ENCODE measurements at places on chromosomes 6 and 20. TPM values are rescaled to one million over a fixed set of nuclear protein-coding genes. Genes with fewer than 3 reads are reported as not detected.

DNA sequence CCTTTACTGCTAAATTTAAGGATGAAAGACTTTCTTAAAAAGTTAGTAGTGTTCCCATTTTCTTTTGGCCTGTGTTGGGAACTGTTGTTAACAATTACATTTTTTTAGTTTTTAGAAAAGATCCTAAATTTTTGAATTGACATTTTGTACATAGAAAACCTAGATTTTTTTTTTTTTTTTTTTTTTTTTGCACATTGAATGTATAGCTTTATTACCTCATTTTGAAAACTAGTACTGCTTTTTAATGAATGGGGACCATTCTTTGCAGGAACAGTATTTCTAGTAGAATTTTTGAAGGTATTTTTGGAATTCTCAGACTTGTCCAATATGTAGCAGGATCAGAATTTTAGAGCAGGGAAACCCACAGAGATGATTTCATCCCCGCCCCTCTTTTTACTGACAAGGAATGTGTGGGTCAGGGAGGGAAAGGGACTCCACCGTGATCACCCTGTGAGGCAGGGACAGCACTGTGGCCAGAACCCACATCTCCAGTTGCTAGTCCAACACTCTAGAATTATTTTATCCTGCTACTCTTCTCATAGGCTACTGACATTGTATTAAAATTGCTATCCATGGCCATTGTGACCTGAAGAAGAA is 154.4 kb upstream of the SUPT3H start:
- H3K27me3 ChIP-seq: no peaks in the 10 kb centered on the region
- H3K4me1 ChIP-seq: no peaks in the 10 kb centered on the region
- H3K4me3 ChIP-seq: no peak overlapping the region
- H3K27ac ChIP-seq: no peak overlapping the region
- DNase-seq: no peak
- H3K36me3 ChIP-seq: no peaks in the 10 kb centered on the region

DNA sequence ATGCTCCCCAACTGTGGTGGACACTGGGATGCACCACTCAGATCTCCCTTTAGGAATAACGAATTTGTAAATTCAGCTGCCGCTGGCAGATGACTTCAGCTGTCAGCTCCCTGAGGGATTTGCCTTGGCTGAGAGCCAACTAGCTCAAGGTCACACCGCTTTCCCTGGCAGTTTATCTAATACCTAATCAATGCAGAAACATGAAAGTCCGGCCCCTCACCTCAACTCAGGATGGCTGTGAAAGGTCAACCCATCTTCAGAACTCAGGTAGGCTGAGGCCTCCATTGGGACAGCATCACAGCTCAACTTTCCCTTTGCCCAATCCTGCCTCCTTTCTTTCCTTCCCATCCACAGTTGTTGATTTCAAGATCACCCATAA is 22.8 kb upstream of the SCGN start:
- DNase-seq: no peak
- no peaks in the 10 kb centered on the region for H3K4me1 ChIP-seq
- no peaks in the 10 kb centered on the region for H3K36me3 ChIP-seq
- no peak overlapping the region for H3K27ac ChIP-seq
- no peak overlapping the region for H3K4me3 ChIP-seq

The FERMT1 gene
- not detected for total RNA-seq

- no peak overlapping the region for H3K27ac ChIP-seq
- H3K36me3 ChIP-seq: no peaks in the 10 kb centered on the region
- DNase-seq: no peak
- H3K27me3 ChIP-seq: peaks cover 2% of the 10 kb centered on the region
Measured at GRCh38 chr6:161439093-161439492, 165.2 kb upstream of the AGPAT4 start.

DNA sequence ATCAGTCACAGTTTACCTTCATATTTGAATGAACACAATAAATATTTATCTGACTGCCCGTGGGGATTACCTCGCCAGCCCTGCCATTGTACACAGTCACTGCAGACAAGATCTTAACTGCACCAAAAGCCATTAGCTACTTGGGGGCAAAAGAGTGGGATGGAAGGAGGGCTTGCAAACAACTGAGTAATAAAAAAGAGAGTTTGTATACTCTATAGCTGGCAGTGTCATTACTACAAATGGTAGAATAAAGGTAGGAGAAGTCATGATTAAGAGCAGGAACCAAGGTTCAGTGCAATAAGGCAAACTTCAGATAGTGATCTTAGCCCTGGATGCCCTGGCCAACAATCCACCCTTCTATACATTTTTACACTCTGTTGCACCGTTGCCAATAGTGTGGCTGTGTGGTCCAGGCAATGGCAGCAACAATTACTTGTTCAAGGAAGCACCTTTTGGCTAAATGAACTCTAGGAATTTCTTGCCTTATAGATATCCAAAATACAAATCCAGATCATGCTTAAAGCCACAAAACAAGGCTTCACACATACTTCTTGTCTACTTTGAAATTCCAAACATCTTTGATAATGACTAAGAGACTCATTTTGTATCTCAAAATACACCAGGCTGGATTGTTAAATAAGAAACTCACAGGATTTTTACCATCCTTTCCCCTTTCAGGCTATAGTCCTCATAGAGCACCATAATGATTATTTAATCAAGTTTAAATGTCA is 955.4 kb upstream of the ADGRB3 start:
- H3K36me3 ChIP-seq: no peaks in the 10 kb centered on the region
- H3K4me1 ChIP-seq: no peaks in the 10 kb centered on the region
- no peak overlapping the region for H3K4me3 ChIP-seq
- H3K27me3 ChIP-seq: no peaks in the 10 kb centered on the region
- H3K27ac ChIP-seq: no peak overlapping the region

The PSORS1C1 gene
- total RNA-seq: not detected

DNA sequence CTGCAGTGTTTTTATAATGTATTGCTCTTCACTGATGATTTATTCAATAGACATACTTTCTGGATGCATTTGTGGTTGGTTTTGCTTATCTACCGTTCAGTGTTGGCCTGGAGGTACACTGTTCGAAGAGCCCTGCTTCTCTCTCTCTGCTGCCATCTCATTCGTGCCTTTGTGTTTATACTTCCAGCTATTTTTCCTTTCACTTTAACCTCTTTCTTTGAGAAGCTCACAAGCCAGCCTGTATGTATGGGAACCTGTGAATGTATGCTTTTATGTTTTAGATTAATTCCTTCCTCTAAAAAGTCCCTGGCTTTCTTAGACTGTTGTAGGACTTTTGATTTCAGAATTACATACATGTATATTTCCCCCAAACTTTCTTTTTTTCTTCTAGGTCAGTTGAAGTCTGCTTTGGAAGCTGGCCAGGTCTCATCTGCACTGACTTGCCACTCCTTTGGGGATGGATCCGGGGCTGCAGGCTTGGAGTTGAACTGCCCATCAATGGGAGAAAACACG is 83.0 kb downstream of the SCAND1 start:
- no peak overlapping the region for H3K27ac ChIP-seq
- no peak for DNase-seq
- no peak overlapping the region for H3K4me3 ChIP-seq
- no peaks in the 10 kb centered on the region for H3K4me1 ChIP-seq
- H3K27me3 ChIP-seq: no peaks in the 10 kb centered on the region

GRCh38 chr6:122878796-122879195 is 89.7 kb downstream of the SMPDL3A start:
- no peak for DNase-seq
- H3K4me1 ChIP-seq: no peaks in the 10 kb centered on the region
- no peak overlapping the region for H3K27ac ChIP-seq
- H3K4me3 ChIP-seq: no peak overlapping the region
- no peaks in the 10 kb centered on the region for H3K36me3 ChIP-seq

DNA sequence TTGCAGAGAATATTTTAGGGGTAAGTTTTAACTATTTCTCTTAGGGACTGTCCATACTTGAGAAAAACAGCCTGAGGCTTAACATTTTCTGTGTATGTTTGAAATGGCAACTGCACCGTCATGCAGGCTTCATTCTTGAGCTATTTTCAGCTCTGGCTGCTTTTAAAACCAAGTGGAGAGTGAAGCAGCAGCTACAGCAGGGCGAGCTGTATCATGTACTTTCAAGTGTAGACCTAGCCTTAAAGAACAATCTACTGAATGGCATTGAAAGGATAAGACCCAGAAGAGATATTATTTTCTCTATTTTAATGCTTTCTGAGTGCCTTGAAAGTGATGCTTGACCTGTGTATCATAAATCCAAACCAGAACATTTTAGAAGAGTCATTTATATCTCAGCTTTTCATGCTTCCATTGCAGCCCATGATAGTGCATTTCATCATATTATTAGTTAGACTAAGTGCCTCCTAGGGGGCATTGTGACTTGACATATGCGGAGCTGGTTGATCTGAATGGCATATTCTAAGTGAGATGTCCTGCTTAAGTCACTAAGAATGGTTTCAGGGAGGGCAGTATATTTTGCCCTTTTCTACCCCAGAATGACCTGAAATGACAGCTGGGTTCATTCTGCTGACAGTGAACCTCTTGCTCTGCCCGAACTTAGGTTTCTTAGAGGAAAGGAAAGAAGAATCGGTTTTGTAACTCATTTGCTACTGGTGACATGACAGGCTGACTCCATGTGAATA is 85.3 kb downstream of the NKAIN2 start:
- no peak for DNase-seq
- no peaks in the 10 kb centered on the region for H3K27me3 ChIP-seq
- H3K4me3 ChIP-seq: no peak overlapping the region
- H3K4me1 ChIP-seq: no peaks in the 10 kb centered on the region
- no peaks in the 10 kb centered on the region for H3K36me3 ChIP-seq

DNA sequence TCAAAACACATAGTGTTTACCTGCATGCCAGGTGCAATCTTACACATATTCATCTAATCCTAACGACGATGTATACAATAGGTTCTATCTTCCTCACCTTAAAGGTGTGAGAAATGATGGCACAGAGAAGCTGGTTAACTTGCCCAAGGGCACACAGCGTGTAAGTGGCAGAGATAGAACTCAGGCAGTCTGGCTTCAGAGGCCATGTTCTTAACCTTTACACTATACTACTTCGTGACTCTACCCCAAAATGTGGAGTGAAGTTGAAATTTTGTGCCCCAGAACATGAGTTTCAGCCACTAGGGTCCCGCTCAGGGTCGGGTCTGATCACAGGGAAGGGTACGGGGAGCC is 584 bp downstream of the VPS52 start:
- H3K4me3 ChIP-seq: peak overlapping the region; percentile 70
- H3K27ac ChIP-seq: peak overlapping the region; percentile 85
- peaks cover 53% of the 10 kb centered on the region for H3K4me1 ChIP-seq
- peaks cover 19% of the 10 kb centered on the region for H3K36me3 ChIP-seq
- no peaks in the 10 kb centered on the region for H3K27me3 ChIP-seq
